Mammary epithelial cell (primary cell): ENCODE measurements at places on chromosomes 5 and 9. TPM values are rescaled to one million over a fixed set of nuclear protein-coding genes. Genes with fewer than 3 reads are reported as not detected.

TERT gene
- not detected in 2 replicates for total RNA-seq

EPB41L4B gene
- total RNA-seq = 3.5 TPM

DNA sequence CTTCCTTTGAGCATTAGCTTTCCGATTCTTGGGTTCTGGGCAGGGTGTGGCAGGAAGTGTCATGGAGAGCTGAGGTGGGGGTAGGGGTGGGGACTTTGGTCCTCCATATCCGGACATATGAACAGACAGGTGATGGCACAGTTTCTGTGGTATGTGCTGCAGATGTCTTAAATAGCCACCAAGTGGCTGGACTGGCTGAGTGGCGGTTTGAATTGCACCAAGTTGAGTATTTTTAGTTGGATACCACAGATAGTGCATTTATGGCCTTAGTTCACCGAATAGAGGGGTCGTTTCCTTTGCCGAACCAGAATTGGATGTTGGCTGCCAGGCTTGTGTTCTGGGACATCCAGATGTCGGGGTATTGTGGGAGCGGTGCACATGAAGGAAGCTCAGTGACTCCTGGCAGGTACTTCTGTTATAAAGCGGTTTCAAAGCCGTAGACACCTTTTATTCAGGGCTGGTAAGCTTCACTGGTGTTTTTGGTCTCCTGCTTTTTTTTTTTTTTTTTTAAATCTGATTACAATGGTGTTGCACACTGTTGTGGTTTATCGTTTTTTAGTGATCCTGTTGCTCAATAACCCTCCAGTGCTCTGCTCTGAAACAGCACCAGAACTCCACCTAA is 15.1 kb upstream of the TNFAIP8 start:
- DNase-seq = no peak

- DNase-seq = no peak
Observed at GRCh38 chr9:85898332-85898731, 42.6 kb upstream of the NAA35 start.

DNA sequence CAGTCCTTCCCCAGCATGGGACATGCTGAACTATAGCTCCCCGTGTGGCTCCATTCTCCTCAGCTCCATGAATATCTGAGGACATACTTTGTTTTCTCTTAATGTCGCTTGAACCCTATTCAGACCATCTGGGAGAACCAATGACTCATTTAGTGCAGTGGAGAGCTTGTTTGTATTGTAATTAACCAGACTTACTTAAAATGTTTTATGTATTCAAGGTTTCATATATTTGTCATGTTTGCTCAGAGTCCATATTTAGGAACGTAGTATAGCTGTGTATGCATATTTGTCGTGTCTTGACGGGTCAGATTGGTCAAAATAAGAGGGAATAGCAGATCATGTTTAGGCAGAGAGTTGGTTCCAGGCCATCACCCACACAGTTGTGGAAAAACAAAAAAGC is 150.1 kb upstream of the NTRK2 start:
- peak; percentile 16 for DNase-seq

- DNase-seq = no peak
Observed at GRCh38 chr9:71646131-71646530, 122.2 kb downstream of the CEMIP2 start.

DNA sequence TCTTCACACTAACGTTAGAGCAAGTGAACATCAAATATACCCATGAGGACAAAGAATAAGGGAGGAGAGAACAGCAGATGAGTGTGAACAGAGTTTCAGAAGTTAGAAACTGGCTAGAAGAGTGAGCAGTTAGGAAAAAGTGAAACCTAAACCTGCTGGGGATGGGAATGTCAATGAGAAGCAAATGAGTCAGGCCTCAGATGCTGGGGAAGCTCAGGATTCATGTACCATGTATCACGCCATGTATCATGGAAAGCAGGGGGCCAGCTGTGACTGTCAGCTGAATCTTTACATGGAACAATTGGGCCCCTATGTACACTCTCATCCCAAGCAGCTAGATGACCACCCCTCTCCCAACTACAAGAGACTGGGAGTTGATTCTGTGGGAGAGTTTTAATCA is 16.2 kb downstream of the GDF9 start:
- DNase-seq = no peak

DNA sequence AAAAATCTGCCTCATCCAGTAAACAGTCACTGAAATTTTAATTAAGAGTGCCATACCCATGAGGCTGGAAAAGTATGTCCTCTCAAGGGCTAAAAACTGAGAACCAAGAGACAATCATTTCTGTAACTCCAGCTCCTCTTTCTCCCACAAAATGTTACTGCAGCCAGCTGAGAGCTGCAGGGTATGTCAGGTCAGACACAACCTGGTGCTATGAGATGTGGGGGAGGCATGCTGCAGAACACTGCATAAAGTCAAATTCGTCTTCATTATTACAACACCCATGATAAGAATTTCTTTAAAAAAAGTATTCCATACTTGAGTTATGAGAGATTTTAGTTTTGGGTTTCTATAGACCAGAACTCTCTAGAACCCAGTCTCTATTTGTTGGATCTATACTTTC is 162.2 kb downstream of the CDC42SE2 start:
- no peak for DNase-seq

DNA sequence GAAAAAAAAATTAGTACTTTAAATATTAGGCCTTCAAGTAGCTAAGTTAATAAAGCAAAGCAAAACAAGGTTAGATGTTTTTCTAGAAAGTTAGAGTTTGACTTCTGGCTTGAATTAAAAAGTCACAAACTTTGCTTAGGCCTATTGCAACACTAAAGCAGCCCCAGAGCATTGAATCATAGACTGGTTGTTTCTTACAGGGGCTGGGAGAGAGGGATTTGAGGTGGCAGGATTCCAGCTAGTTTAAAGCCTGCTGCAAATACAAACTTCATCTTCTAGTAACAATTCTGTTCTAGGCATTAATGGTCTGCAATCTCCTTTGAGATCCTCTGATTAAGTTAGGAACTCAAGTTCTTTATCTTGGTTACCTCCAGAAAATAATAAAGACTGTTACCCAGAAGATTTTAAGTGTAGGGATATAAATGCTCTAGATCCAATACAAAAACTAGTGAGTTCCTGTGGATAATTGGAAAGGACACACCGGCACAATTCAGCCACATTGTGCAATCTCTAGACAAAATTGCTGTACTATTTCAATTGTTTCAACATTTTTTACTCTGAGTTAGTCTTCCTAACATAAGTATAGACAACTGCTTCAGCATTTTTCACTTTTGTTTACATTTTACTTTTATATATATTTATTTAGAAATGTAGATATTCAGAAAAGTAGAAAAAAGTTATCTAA is 12.6 kb downstream of the OR13C5 start:
- no peak for DNase-seq

GRCh38 chr5:161539016-161539415 is 7.5 kb downstream of the GABRB2 start:
- no peak for DNase-seq

GRCh38 chr5:77563475-77563874 is 71.4 kb upstream of the WDR41 start:
- no peak for DNase-seq

GRCh38 chr5:56169281-56169680 is 63.8 kb downstream of the ANKRD55 start:
- no peak for DNase-seq

DNA sequence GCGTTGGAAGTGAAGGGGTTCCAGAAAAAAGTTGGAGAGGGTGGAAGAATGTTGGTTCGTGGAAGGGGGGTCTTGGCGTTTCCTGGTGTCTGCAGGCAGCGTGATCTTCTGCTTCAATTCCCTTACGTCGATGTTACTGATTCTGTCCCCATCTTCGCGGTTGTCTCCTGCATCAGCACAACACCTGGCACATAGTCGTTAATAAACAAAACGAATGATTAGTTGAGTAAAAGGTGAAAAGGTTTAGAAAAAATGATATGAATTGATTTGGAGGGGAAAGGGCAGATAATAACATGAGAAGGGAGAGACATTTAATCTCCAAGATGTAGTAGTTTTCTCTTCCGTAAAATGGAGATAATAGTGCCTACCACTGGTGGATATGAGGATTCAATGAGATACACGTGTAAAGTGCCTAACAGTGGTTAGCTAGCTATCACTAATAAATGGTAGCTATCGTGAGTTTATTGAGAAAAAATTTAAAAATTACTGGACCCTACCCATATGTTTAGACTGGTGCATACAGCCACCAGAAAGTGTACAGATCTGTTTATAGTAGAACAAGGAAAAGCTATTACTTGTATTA is 556 bp downstream of the MTREX start:
- peak; percentile 35 for DNase-seq
